Naive thymus-derived CD8-positive, alpha-beta T cell (primary cell): ENCODE measurements at places on chromosomes 11 and 22. TPM values are rescaled to one million over a fixed set of nuclear protein-coding genes. Genes with fewer than 3 reads are reported as not detected.

The ESAM gene
- polyA plus RNA-seq, result 2.6 TPM

The CCDC82 gene
- polyA plus RNA-seq, result 14.2 TPM

The GRIK4 gene
- not detected for polyA plus RNA-seq

The XKR3 gene
- polyA plus RNA-seq, result not detected

The DGCR6 gene
- polyA plus RNA-seq, result 1.5 TPM

The C22orf42 gene
- not detected for polyA plus RNA-seq

The TSSK2 gene
- polyA plus RNA-seq, result not detected

The OR51G2 gene
- not detected for polyA plus RNA-seq

The SYCE3 gene
- not detected for polyA plus RNA-seq

The P2RY6 gene
- not detected for polyA plus RNA-seq

The SORL1 gene
- polyA plus RNA-seq, result 157 TPM

DNA sequence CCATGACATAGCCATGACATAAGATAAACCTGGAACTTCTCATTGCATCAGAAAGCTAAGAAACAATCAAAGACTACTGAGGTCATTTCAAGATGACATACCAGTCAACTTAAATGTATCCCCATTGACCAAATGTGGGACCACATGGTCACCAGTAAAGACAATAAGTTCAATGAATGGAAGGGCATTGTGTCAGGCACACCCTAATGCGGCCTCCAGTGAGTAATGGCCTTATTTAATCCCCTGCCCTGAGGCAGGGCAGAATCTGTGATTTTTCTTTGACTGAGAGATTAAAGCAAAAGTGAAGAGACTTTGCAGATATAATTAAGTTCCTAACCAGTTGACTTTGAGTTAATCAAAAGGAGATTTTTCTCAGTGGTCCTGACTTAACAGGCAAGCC is 17.3 kb upstream of the SYT8 start:
- peaks cover 1% of the 10 kb centered on the region for H3K27me3 ChIP-seq
- no peak overlapping the region for H3K27ac ChIP-seq
- H3K4me3 ChIP-seq, result no peak overlapping the region
- no peaks in the 10 kb centered on the region for H3K36me3 ChIP-seq

- H3K36me3 ChIP-seq, result peaks cover 95% of the 10 kb centered on the region
- H3K4me3 ChIP-seq, result no peak overlapping the region
- no peak for DNase-seq
- no peak overlapping the region for H3K27ac ChIP-seq
These were observed 10.7 kb downstream of the PCSK7 start for GRCh38 chr11:117220999-117221774.

- no peak overlapping the region for H3K27ac ChIP-seq
- DNase-seq, result no peak
- H3K36me3 ChIP-seq, result no peaks in the 10 kb centered on the region
These were observed 10.5 kb downstream of the PTDSS2 start for GRCh38 chr11:460331-461199.

DNA sequence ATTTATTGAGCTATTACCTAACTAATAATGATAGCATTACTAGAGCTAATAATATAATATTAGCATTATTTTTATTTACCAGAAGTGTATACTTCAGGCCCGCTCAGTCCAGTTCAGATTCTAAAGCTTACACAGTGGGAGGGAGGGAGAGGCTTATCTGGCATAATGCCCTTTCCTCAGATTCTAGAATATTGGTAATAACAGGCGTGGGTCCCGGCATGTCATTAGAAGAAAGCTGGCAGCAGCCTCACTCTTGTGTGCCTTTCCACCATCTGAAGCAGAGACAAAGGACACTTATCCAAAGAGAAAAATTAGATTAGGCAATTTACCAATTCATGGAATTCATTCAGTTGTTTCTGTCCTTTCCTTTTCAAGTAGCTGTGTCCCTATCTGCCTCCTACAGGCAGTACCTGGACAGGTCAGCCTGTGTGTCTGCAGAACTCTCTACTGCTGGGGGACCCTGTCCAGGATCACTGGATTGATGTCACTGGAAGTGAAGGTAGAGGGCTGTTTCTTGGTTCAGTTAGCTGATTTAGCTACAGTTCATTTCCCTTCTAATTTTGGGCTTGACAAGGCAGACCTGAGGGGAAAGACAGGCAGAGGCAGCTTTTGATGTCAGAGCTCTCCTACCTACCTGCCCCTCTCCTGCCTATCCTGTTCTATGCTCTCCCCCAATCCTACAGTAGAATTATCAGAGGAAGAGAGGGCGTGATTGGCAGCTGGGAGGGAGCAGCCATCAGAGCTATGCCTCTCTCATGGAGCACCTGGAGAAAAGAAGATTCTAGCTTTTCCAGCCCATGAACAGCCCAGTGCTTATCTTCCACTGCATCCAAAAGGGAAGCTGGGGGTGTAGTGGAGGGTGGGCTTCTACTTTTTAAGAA is 20.3 kb upstream of the CCDC90B start:
- H3K36me3 ChIP-seq, result no peaks in the 10 kb centered on the region
- H3K27me3 ChIP-seq, result peaks cover 3% of the 10 kb centered on the region
- no peak overlapping the region for H3K27ac ChIP-seq

DNA sequence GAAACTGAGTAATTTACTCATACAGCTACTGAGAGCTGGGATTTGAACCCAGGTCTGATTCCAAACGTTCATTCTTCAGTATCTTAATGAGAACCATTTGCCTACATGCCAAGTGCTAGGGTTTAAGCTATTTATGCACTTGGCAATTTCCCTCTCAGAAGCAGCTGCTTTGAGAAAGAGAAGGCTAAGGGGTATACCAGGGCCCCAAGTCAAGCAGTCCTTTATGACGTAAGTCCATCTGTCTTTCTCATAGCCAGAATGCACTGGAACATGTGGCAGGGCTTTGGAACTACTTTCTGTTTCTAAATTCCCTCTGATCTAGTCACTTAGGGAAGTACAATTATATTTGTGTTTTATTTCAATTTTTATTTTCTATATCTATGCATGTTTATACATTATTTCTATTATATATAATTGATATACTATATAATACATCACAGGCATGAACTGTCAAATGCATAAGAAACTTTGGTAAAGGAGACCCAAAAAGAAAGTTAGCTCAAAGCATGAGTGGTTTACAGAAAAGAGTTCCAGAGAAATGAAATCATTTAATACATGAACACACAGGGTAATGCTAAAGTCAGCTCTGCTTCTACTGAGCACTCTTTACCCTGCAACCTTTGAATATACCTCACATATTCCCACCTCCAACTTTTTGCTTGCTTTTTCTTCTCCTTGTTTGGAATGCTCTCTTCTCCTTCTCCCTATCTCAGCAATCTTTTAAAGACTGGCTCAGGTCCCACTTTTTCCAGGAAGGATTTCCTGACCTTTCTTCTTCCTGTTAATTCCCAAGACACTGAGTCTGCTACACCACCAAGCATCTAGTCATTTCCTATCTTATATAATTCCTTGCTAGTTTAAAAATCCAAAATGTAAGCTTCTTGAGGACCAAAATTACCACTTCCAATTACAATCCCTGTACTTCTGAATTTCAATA is 80.5 kb upstream of the GDPD4 start:
- H3K27ac ChIP-seq, result no peak overlapping the region
- no peaks in the 10 kb centered on the region for H3K27me3 ChIP-seq
- DNase-seq, result no peak
- H3K4me1 ChIP-seq, result no peaks in the 10 kb centered on the region

GRCh38 chr11:34658071-34659015 is 37.5 kb downstream of the EHF start:
- no peaks in the 10 kb centered on the region for H3K36me3 ChIP-seq
- peaks cover 6% of the 10 kb centered on the region for H3K4me1 ChIP-seq
- H3K27ac ChIP-seq, result no peak overlapping the region
- DNase-seq, result no peak
- H3K27me3 ChIP-seq, result peaks cover 51% of the 10 kb centered on the region

DNA sequence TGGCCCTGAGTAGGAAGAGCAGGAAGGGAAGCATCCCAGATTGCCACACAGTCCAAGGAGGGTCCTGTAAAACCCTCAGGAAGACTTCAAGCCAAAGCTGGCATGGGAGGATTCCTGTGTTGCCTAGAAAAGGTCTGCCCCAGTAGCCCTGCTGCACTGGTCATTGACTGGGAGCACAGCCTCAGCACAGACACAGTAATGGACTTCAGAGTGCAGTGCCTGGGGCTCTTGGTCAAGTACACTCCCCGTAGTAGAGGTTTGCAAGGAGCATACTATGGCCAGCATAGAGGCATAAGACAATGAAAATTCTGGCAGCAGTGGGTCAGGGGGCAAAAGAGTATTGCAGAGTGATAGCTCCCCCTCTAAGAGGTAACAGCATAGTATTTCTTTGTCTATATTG is 36.2 kb upstream of the FJX1 start:
- no peak overlapping the region for H3K27ac ChIP-seq
- H3K4me1 ChIP-seq, result no peaks in the 10 kb centered on the region
- H3K4me3 ChIP-seq, result no peak overlapping the region
- DNase-seq, result no peak
- H3K36me3 ChIP-seq, result no peaks in the 10 kb centered on the region

GRCh38 chr11:94747146-94747545 is 21.0 kb upstream of the AMOTL1 start:
- no peak overlapping the region for H3K4me3 ChIP-seq
- H3K27me3 ChIP-seq, result peaks cover 36% of the 10 kb centered on the region
- no peaks in the 10 kb centered on the region for H3K36me3 ChIP-seq
- no peaks in the 10 kb centered on the region for H3K4me1 ChIP-seq
- H3K27ac ChIP-seq, result no peak overlapping the region
- no peak for DNase-seq

DNA sequence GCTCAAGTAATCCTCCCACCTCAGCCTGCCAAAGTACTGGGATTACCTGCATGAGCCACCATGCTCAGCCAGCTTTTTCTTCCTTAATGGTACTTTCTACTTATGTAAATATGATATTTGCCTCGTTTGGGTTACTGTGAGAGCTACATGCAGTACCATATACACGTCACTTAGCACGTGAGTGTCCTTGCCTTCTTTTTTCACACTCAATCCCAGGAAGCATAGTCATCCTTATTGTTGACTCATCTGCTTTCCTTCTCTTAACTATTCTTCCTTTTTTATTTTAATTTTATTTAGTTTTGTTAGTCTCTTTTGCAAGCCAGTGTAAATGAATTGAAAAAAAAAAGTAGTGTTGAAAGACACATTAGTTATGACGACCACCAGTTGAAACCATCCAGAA is 205.9 kb downstream of the HIPK3 start:
- H3K4me3 ChIP-seq, result no peak overlapping the region
- H3K27ac ChIP-seq, result no peak overlapping the region
- peaks cover 5% of the 10 kb centered on the region for H3K27me3 ChIP-seq
- H3K36me3 ChIP-seq, result no peaks in the 10 kb centered on the region

DNA sequence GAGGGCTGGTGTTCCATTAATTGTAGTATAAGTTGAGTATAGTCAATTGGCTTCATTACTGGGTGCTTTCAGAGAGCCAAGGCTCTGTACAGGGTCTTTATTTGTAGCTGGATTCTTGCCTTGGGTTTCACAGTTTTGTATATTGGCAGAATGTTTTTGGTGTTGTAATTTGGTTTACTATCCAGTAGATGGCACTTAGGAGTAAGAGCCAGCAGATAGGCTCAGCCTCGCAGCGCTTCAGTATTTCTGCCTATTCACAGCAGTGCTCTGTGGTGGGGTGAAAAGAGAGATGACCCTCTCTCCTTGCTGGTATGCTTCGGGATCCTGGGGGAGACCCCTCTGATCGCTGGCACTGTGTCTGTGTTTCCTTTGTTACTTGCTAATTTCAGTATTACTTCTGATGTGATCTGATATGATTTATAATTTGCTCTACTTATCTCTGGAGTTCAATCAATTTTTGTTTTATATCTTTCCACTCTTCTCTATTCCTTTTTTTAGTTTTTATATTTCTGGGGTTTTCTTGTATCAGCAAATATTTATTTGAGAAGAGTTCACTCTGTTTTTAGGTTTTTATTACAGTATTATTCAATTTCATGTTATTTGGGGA is 52.2 kb downstream of the ANO5 start:
- no peak overlapping the region for H3K27ac ChIP-seq
- no peaks in the 10 kb centered on the region for H3K36me3 ChIP-seq
- no peaks in the 10 kb centered on the region for H3K4me1 ChIP-seq
- no peak overlapping the region for H3K4me3 ChIP-seq
- peak; percentile 0 for DNase-seq

DNA sequence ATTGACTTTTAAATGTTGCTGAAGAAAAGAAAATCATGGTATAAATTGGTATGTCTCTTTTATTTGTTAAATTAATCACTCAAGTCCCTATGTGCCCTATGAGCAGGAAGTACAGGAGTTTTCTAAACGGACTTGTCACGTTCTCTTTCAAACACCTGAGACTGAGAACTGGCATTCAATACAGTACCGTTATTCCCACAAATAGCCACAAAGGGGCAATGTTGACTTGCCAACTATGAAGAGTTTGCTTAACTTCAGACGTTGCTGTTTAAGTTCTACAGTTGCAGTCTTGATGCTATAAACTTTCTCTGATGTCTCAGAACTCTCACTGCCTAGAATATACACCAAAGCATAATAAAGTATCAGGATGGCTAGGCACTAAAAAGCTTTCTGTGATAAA is 7.6 kb downstream of the OR56A1 start:
- no peaks in the 10 kb centered on the region for H3K36me3 ChIP-seq
- DNase-seq, result no peak
- H3K4me1 ChIP-seq, result no peaks in the 10 kb centered on the region
- no peak overlapping the region for H3K4me3 ChIP-seq
- peaks cover 41% of the 10 kb centered on the region for H3K27me3 ChIP-seq

DNA sequence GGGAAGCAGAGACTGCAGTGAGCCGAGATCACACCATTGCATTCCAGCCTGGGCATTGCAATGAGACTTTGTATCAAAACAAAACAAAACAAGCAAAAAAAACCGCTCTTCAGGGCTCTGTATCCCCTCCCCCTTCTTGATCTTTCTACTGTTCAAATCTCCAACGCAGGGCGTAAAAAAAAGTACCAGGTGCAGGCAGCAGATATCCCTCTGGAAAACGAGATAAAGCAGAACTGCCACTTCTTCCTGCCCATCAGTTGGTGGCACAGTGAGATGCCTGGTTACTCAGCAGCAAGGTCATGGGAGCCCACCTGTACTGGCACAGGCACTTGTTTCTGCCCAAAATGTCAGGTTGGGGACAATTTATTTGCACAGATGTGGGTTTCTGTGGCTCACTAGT is 11.2 kb downstream of the CCS start:
- H3K4me1 ChIP-seq, result no peaks in the 10 kb centered on the region
- H3K4me3 ChIP-seq, result no peak overlapping the region
- no peaks in the 10 kb centered on the region for H3K27me3 ChIP-seq
- H3K36me3 ChIP-seq, result peaks cover 57% of the 10 kb centered on the region
- no peak overlapping the region for H3K27ac ChIP-seq
